ENCODE measurements at places on chromosomes 7 and 10.

DNA sequence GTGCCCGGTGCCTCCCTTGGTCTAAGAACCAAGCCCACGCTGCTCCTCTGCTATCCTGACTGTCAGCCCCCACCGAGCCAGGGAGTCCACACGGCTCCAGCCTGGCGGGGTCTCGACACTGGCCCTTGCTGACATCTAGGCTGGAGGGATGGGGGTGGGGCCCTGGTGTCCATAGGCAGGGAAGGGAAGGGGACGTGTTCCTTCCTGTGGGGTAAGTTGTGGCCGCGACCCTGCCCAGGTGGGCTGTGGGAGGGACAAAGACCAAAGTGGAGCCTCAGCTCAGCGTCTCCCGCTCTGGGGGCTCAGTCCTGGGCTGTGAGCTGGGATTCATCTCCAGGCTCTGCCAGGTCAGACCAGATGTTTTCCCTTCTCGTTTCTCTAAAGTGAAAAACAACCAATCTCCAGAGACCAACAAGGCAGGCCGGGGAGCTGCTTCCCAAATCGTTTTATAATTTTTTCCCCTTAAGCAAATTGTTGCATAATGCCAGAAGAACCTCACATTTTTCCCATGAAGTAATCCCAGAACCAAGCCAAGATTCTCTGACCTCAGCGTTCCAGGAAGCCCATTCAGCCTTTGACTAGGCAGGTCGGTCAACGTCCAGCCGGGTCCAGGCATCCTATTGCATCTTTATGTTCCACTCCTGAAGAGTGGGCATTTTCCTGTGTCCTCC, 101.2 kb downstream of the RGS10 start:
- DNase-seq: no peak

- no peak for DNase-seq
These were observed 662 bp downstream of the POLR3A start for GRCh38 chr10:78028438-78029268.

DNA sequence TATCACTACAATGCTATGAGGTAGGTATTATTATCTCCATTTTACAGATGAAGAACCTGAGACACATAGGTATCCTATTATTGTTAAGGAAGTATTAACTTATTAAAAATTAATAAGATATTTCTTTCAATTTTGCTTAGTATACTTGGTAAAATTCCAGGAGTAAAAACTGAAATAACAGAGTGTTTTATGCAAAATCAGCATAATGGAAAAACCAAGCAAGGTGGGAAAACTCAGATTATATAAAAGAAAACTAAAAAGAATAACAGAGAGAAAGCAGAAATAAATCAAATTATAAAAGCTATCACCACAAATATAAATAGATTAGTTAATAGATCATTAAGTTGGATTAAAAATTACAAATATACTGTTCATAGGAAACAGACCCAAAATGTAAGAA, 82.0 kb downstream of the CPXM2 start:
- no peak for DNase-seq

- DNase-seq: no peak
These were observed 3.5 kb upstream of the GNGT1 start for GRCh38 chr7:93902777-93903423.

GRCh38 chr10:28775773-28776172, 98.5 kb downstream of the BAMBI start:
- DNase-seq: no peak

- DNase-seq: no peak
These were observed 8.2 kb downstream of the PRXL2A start for GRCh38 chr10:80416479-80417098.

DNA sequence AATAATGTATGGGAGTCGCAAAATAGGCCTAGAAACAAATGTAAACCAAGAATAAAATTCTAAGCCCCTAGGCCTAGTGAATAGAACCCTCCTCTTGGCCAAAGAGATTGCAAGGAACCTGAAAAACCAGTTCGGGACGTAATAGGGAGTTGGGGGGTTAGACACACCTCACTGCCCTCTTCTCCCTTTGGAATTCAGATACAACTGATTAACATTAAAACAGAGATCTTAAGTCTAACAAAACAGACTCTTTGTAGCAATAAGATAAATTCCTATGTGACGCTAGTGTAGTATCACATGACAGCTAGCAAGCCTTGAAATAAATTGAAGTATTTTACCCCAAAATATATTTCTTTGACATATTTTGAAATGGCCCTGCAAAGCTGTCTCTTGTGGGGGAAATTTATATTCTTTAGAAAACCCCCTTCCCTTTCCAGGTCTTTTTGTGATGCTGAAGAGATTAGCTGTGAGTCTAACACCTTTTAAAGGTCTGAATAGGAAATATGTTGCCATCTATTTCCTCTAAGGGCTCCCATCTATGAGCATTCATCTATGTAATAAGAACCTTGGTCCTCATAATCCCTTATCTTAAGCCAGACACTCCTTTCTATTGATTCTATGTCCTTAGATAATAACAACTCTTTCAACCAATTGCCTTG, 623.4 kb upstream of the NRG3 start:
- no peak for DNase-seq

- no peak for DNase-seq
These were observed 75.7 kb downstream of the REEP3 start for GRCh38 chr10:63596924-63597323.

DNA sequence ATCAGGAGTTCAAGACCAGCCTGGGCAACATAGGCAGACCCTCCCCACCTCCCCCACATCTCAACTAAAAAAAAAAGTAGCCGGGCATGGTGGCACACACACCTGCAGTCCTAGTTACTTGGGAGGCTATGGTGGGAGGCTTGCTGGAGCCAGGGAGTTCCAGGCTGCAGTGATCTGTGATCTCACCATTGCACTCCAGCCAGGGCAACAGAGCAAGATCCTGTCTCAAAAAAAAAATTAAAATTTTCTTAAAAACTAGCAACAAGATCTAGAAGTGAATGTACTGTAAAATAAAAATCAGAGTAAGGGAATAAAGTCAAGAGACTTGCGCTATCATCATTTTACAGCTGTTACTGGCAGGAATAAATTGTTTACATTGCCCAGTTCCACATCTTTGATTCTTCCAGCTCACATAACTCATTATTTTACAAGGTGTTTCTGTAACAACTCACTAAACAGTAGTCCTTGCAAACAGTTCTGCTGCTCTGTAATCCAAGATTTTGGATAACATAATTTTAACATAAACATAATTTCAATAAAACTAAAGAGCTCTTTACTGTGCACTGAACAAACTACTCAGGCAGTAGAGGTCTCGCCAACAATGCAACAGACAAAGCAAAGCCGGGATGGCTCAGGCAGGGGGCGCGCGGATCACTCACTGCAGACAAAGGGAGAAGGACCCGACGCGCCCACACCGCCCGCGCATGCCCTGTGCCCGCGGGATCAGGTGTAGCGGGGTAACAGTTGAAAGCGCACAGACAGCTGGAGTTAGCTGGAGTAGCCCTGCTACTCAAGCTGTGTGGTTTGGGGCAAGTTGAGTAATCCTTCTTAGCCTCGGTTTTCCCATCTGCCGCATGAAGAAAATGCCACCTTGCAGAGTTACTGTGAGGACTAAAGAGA, 73.3 kb upstream of the NFE2L3 start:
- DNase-seq: no peak

GRCh38 chr10:12279281-12279680, 70.1 kb upstream of the CAMK1D start:
- no peak for DNase-seq

- no peak for DNase-seq
These were observed 194.9 kb downstream of the KCNMA1 start for GRCh38 chr10:77442699-77443189.

DNA sequence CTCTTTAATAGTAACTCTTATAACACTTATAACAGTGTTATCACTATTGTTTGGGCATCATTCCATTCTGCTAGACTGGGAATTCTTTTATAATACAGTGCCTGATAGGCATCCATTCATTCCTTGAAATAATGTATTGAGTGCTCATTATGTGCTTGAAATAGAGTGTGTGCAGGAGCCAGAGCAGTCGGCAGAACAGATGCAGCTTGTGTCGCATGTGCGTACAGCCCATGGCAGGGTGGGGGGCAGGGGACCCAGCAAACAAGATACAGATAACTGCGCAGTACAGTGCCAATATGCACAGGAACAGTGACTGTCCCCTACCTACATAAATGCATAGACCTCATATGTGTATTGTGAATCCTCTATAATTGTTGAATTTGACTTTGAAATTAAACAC, 99.3 kb downstream of the KAT6B start:
- no peak for DNase-seq

DNA sequence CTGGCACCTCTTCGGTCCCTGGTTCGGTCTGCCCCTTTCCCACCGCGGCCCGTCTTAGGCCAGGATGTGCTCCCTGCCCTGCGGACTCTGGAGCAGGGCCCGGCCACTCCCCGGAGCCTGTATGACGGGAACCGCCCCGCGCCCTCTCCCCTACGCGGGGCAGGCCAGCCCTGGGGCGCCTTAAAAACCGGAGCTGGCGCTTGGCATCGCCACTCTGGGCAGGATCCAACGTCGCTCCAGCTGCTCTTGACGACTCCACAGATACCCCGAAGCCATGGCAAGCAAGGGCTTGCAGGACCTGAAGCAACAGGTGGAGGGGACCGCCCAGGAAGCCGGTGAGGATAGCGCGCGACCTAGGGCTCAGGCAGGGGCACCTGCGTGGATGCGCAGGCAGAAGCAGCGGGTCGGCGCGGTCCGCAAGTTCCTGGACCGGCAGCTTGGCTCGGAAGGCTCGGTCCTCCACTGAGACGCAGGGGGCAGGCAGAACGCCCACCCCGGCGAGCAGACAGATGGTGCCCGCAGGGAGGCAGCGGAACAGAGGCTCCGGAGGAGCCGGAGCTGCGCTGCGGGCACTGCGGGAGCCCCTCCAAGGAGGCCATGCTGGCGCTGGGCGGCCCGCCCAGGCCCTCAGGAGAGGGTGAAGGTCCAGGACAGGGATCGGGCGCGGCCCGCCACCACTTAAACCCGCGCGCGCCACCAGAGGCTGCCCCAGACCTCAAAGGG, at the start of gene ADIRF:
TSS of gene ADIRF (plus strand) at position 212 of the 723 bp plus-strand sequence. CDS start at position 275, 63 bp downstream.
- peak; percentile 91 for DNase-seq

DNA sequence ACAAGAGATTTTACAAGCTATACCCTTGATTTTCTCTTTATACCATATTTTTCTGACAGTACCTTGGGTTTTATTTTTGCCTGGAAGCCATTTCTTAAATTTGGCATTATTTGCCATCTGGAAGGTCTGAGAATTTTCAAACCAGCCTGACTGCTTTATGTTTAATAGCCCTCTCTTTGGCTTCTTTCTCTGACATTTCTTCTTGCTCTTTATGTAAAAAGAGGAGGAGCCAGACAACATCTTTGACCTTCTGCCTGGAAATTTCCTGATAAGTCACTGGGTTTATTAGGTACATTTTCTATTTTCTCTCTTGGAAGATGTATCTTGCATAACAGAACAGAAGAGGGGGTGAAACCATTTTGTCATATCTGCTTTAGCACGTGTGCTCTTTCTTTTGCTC, 79.6 kb downstream of the LANCL2 start:
- DNase-seq: no peak

DNA sequence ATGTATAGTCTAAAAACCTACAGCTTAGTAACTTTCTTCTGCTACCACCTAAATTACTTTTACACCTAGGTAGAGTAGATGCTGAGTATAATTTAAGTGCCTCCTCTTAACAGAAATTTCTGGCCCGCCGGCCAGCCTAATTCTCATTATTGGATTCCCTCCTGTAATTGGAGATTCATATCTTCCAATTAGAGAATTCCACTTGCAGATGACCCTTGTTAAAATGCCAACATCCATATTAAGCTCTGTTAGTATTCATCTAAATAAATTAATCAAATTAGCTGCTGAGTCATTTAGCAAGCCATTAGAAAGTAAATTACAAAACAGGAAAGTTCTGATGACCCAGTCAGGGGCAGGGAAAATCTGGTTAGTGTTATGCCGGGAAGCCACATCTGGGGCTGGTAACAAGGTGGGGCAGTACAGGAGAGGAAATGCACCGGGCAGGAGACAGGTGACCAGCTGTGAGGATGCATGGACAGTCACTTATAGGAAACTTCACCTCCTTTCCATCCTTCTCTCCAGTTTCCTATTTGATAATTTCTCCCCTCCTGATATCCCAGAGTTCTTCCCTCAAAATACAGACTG, 82.8 kb downstream of the ORC5 start:
- DNase-seq: no peak

DNA sequence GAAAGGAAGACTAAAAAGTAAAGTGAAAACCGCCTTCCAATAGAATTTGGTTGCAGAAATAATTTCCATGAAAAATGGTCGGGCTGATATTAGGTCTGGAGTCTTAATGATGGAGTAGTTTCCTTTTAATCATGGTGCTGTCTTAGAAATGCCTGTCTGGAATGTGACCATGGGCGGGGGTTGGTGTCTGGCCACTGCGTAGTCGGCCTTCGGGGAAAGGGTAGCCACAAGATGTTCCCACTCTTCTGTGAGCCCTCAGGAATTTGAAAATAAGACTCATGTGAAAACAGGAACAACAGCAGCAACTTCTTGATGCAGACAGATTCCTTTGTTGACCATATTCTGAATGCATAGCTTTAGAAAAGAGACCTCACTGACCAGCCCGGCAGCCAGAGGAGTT, 176.8 kb downstream of the KIAA1217 start:
- DNase-seq: no peak

DNA sequence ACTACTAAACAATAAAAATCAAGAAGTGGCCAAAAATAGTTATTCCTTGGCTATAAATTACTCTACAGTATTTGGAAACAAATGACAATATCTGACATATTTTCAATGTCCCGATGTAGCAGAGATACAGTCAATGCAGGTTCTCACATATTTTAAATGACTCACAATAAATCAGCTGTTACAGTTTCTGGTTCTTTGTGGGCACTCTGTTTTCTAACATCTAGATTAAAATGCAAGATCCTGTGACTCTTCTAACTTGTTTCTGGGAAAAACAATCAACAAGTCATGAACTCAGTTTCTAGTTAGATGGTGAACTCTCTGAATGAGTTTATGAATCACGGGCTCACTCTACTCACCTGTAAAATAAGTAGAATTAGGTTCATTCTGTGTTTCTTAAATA, 849.6 kb upstream of the MBL2 start:
- DNase-seq: no peak

DNA sequence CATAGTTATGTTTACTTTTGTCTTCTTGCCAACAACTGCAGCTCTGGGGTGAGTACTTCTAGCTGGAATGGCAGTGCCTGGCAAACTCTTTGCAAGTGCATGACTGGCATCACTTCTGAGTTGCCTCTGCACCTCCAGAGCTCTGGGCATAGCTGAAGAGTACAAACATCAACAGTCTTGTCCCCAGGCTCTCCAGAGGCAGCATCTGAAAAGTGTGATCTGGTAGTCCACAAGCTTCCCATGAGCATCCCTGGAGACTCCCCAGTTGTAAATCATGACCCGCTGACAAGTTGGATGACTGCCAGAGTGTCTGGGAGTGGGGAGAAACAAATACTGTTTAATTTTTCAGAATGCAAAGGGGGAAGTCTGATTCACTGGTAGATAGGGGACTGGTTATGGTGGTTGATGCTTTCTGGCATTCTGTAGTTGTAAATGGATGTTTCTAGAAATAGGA, 138.9 kb upstream of the CDK13 start:
- DNase-seq: no peak

GRCh38 chr10:50467209-50467608, 156.5 kb downstream of the SGMS1 start:
- DNase-seq: no peak

All from mesenteric fat pad (tissue), 1 donor.